SHP77 treated with DMSO at 0.1 percent for 48 hours (cell line): ENCODE measurements at places on chromosomes 5 and 9.

GRCh38 chr5:179393078-179393477, 47.8 kb upstream of the ADAMTS2 start:
- DNase-seq = no peak

- DNase-seq = no peak
Observed at GRCh38 chr5:133742431-133742988, 130.2 kb upstream of the FSTL4 start.

DNA sequence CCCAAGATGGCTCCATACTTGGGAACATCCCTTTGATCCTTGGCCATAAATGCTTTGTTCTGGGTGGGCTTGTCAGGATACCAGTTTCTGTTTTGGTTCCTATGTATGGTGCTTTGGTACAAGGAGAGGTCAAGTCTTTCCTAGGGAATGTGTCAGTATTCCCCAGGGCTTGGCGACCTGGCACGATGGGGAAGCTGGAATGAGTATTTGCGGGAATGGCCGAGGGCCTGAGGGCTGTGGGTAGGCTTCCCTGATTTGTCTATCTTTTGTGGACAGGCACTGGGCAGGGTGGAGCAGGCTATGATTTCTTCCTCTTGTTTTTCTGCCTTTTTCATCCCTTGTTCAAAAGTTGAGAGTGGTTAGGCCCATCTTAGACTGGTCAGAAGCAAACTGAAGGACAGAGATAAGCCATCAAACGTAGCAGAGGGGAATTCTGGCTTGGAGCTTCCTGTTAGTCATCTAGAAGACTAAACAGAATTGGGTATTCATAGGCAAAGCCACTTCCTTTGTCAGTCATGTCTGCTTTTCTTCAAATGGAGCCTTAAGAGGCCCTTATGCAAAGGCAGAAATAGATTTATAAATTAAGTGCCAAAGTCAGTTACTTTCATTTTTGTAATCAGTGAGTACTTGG, 13.7 kb downstream of the DOCK2 start:
- DNase-seq = no peak

GRCh38 chr5:140109759-140110645, 3.9 kb upstream of the PURA start:
- DNase-seq = no peak

DNA sequence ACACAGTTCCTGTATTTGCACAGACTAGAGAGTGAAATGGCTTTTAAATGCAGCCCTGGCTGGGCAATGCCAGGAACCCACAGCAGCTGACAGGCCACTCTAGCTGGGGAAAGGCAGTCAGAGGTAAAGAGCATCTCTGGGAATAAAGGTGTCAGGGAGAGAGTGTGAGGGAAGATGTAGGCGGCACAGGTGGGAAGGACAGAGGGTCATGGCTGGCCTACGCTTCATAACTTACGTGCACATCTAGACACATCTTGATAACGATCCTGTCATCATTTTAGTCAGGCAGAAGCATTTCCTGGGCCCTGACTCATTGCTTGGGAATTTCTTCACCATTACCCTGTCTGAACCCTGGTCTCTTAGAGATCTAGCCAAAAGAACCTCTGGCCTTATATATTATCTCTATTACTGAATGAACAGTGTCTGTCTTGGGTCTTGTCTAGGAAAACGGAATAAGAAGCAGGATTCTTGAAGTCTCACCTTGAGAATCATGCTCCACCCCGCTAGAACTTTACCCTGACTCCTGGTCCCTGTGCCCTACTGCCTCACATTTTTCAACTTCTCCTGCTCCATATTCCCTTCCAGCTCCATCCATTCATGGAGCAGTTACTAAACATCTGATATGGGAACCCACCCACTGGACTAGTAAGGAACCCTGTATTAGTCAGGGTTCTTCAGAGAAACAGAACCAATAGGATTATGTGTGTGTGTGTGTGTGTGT, 106.4 kb upstream of the ELL2 start:
- no peak for DNase-seq

GRCh38 chr9:109889456-109889855, 109.5 kb downstream of the PALM2AKAP2 start:
- DNase-seq = no peak

GRCh38 chr5:178453224-178453623, 137.0 kb downstream of the COL23A1 start:
- no peak for DNase-seq

DNA sequence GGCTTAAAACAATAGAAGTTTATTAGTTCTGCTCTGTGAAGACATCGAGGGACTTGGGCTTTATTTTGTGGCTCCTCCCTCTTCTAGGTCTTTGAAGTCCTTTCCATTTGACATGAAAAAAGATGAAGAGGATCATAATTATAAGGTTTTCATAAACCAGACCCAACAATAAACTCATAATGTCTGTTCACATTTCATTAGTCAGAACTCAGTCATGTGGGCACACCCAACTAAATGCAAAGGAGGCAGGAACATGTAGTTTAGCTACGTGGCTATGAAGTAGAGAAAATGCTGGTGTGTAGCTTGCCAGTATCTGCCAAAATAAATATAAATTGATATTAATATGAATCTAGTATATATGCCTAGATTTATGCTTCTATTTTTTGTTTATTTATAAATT, 393.9 kb upstream of the C9orf72 start:
- DNase-seq = no peak

- no peak for DNase-seq
Observed at GRCh38 chr9:12069366-12069765, 623.8 kb upstream of the TYRP1 start.

DNA sequence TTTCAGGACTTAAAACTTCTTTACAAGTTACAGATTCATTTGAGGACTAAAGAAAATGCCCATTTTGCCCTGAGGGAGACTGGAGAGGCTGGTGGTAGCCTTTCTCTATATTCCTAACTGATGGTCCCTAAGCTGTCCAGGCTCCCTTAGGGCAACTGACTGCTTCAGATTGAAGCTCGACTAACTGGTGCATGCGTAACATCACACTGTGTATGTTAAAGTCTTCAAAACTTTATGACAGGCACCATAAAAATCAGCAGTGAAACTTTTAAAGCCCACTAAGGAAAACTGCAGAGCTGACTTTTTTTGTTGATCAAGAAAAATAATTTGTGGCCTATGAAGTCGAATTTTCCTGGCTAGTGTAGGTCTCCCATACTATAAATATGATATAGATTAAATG, 233.0 kb upstream of the RPS23 start:
- DNase-seq = no peak

DNA sequence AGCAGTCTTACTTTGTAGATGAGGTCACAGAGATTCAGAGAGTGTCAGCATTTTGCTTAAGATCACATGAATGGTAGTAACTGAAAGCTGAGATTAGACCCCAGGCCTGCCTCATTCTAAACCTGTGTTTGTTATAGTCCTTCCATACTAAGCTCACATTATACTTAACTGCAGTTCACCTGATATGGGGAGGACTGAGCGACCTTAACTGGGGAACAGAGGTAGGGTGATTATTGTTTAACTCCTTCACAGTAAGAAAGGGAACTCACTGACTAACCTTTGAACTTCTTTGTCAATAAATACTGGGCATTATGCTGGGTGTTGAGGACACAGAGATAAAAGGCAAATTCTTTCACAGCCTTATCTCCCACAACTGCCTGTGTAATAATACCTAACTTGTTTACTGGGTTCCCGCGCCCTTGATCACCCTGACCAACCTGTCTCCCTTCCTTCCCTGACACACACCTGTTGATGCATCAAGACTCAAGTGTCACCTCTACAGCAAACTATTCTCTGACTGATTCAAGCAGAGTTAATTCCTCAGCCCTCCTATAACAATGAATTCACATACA, 27.2 kb downstream of the DEPDC1B start:
- no peak for DNase-seq
